ENCODE measurements at places on chromosomes 4 and X. TPM values are rescaled to one million over a fixed set of nuclear protein-coding genes. Genes with fewer than 3 reads are reported as not detected.

COL4A6 gene
- not detected for total RNA-seq

SLC10A4 gene
- not detected for total RNA-seq

TREX2 gene
- total RNA-seq: 3.3 TPM

ZNF157 gene
- under 0.01 TPM for total RNA-seq

GAGE12H gene
- not detected for total RNA-seq

DNA sequence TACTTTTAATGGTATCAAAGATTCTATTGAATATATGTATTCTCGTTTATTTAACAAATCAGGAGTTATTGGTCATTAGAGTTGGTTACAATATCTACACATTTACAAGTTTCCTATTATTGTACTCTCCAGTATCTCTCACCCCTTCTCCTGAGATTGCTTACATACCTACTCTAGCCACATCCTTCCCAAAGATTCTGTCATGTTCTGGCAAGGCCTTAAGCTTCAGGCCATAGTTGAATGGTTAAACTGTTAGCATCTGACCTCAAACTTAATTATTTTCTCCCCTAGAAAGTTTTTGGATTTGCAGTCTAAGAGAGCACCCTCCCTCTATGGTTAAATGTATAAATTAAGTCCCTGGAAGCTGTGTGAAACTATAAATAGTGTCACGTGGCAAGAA lies 784.2 kb downstream of the GLUD2 start:
- DNase-seq: no peak

- peak; percentile 83 for DNase-seq
These were observed 361.2 kb downstream of the BCOR start for GRCh38 chrX:39736216-39737211.

DNA sequence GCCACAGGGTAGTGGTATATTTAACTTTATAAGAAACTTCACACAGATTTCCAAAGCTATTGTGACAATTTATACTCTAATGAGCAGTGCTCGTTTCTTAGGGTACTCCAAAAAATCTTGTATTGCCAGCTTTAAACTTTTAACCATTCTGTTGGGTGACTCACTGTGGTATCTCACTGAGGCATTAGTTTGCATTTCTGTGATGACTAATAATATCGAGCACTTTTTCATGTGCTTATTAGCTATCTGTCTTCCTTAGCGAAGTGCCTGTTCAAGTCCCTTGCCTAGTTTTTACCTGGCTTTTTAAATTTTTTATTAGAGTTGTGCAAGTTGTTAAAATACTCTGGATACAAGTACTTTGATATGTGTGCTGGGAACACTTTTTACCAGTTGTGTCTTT lies 5.5 kb downstream of the PNMA3 start:
- DNase-seq: peak; percentile 95

GRCh38 chrX:134373736-134374135 lies 86.2 kb upstream of the HPRT1 start:
- DNase-seq: no peak

GRCh38 chrX:43813898-43814297 lies 68.4 kb downstream of the MAOB start:
- DNase-seq: no peak

- DNase-seq: no peak
These were observed 516.0 kb downstream of the PCDH7 start for GRCh38 chr4:31236020-31236638.

GRCh38 chr4:105551965-105552746 lies at the start of gene ARHGEF38:
Gene ARHGEF38 (plus strand): TSS chr4:105552620. CDS start chr4:105552766, 146 bp downstream.
- DNase-seq: peak; percentile 0

GRCh38 chr4:104205116-104205515 lies 289.6 kb downstream of the CXXC4 start:
- no peak for DNase-seq

DNA sequence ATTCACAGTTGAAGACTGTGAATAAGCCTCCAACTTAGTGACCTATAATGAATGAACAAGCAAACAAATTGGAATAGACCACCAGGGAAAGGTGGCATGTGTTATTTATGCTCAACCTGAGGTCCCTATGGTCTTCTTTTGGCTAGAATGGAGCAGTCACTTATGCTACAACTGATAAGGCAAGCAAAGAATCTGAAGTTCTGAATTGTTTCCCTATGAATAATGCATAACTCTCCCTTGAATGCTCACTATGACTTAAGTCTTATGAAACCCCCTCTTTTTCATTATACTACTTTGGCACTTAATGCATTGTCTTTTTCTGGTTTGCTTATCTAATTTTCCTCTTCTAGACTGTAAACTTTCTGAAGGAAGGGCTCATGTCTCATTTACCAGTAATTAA lies 2.6 kb downstream of the GIMD1 start:
- DNase-seq: peak; percentile 54
